ENCODE measurements at places on chromosomes 2 and 18.

GRCh38 chr18:27497246-27497645 lies 312.1 kb upstream of the CHST9 start:
- no peak for DNase-seq

- no peak for DNase-seq
Observed at GRCh38 chr2:171178993-171179392, 18.3 kb upstream of the TLK1 start.

- DNase-seq, result no peak
Observed at GRCh38 chr2:134413430-134413829, 159.6 kb downstream of the MGAT5 start.

DNA sequence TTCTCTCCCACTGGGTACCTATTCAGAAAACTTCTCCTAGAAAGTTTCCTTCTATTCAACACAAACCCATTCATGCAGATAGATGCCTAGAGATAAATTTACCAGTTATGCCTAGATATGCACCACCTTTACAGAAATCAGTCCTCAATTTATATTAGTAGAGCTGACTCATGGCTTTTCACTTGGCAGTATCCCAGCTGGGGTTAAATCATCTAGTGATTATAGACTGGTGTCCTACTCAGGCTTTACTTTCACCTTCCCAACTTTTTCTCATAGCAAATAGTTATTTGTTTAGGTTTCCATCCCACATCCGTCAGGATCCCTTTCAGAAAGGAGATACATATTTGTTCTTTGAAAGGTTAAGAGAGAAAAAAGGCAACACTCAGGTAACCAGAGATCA lies 124.5 kb downstream of the AQP4 start:
- DNase-seq, result no peak

DNA sequence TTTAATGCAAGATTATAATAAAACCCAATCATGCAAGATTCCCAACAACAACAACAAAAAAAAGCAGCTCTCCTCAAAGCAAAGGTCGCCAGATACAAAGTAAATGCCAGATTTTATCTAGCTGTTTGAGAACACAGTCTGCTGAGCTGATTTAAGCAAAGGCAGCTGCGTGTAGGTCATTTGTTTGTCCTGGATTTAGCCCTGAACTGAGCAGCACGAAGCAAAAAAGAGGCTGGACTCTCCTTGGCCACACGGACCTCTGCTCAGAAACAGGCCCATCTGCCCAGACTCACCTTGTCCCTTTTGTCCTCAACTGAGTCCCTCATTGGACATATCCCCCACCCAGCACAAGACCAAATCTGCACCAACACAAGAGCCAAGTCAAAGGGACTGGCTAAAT lies 91.5 kb downstream of the PID1 start:
- no peak for DNase-seq

DNA sequence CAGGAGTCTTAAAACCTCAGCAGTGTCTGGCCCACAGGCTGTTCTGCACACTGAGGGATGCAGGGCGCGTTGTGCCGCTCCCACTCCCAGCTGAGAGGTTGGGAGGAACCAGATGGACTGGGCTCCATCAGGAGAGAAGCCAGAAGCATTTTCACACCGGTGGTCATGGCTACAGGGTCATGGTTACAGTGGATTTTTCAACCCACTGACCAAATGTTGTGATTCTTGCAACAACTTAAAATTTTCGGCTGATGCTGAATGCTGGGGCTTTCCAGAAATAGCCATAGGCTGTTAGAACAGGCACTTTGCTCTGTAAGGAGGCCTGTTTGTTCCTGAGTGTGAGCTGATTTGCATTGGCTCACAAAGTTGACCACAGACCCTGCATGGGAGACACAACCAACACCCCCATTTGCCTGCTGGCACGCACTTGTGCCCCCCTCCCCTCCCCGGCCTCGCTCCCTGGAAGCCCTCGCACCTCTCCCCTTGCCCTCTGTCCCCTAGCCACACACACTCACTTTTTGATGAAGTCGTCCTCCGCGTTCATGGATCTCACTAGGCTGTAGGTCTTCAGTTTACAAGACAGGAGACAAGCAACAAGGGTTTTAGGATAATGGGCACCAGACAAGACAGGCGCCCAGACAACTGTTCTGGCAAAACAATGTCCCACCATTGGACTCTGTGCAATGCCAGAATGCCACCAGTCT lies 3.4 kb downstream of the LPIN1 start:
- DNase-seq, result no peak

- no peak for DNase-seq
Observed at GRCh38 chr2:234335661-234336228, 161.1 kb downstream of the ARL4C start.

GRCh38 chr18:45920367-45920766 lies 46.8 kb downstream of the EPG5 start:
- DNase-seq, result peak; percentile 90

GRCh38 chr2:160175169-160176134 lies 24.6 kb downstream of the ITGB6 start:
- no peak for DNase-seq

DNA sequence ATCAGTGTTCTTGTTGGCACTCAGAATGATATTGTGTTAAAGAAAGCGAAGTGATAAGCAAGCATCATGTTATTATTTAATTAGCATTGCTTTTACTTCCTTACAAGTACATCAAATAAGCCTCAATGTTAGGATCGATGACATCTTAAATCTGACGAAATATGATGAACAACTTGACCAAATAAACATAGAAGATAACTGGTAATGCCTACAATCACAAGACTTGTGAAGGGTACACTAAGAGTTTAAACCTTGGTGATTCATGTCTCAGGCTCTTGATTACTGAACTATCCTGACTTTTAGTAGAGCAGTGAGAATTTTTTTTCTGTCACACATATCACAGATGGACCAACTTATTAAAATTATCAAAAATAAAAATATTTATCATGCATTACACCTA lies 500.8 kb upstream of the ZEB2 start:
- no peak for DNase-seq
